ENCODE measurements at places on chromosomes 6 and 20.

DNA sequence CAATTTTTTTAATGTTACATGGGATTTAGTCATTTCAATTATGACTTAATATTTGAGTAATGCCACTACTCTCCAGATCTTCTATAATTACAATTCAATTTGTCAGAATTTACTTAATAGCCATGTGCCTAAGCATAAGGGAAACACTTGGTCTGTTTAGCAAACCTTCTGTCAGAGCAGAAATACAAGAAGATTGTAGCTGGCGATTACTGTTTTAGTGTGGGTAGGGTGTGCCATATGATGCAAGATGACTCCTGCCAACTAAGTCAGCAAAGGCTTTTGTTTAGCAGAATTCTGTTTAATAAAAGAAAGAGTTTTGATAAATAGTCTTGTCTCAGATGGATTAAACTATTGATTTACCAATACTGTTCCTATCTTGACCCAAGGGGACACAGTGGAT lies 455.4 kb downstream of the RNF144B start:
- no peak for DNase-seq

DNA sequence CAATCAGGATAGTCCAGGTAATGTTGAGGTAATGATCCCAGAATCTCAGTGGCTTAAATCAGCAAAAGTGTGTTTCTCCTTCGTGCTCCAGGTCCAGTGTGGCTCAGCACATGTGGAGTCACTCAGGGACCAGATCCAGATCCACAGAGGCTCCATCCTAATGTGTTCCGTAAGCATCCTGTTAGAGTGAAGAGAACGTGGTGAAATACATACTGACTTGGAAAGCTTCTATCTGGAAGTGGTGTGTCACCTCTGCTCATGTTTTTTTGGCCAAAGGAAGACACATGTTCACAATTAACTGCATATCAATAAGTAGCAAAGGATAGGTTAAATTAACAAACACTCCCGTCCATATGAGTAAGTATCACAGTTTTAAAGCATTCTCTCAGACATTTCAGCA lies 26.8 kb upstream of the PREP start:
- DNase-seq, result no peak

DNA sequence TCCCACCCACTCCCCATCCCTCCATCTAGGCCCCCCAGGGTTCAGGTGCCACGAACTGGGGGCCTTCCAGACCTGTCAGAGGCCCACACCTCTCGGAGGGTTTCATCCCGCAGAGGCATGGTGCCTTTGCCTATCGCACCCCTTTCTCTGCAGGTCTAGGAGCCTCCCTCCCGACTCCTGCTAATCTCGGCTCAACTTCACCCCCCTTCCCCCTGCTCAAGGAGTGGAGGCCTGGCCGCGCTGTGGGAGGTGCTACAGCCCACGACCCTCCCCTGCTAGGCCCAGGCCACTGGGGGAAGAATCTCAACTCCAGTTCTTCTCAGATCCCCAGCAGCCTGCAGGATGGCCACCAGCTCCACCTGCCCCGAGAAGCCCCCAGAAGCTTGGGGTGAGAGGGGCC lies at the start of gene TULP1:
TULP1 (minus strand) TSS at position 157 of the 400 bp plus-strand sequence; CDS start at position 119, 38 bp downstream.
- DNase-seq, result no peak

GRCh38 chr6:146289816-146290588 lies 253.6 kb upstream of the RAB32 start:
- no peak for DNase-seq

DNA sequence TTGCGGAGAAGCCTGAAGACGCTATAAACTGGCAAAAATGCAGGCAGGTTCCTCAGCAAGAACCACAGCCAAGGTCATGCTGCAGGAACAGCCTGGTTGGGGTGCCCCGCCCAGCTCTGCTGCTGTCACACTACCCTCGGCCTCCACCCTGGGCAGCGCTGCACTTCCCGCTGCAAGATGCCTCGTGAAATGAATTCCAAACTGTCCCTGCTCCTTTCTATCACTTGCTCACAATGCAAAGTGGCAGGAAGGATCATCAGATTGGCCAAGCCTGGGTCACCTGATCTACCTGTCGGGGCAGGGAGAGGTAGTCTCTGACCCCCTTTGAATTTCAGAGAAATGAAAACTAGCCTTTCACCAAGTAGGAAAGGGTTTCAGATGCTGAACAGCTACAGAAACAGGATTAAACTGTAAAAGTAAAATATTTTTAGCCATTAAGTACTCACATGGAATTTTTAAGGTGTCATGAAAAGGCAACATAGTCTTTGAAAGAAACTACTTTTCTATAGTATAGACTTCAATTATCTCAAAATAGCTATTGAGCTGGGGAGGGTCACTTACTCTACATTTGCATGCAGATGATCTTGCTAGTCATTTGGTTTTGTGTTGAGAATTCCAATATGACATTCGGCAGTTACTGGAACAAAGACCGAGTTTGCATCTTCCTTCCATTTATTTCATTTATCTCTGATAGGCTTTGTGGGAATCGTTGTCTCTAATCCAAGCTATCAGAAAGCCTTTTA lies 236.4 kb upstream of the ASCC3 start:
- DNase-seq, result no peak

DNA sequence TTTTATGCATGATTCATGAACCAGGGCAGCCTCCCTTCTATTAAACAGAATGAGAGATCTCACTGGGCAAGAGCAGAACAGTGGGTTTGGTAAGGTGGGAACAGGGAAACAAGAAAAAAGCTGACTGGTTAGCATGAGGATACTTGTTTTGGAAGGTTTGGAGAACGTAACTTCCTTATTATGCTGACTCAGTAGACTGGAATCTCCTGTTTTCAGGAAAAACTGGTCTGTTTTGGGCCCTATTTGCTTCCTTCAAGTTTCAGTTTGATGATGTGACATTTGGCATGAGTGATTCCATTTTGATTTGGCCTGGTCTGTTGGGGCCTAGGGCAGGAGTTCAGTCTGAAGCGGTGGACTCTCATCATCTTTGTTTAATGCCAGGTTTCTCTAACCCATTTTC lies 172.0 kb downstream of the MYLK4 start:
- DNase-seq, result no peak

- no peak for DNase-seq
Observed at GRCh38 chr6:152391179-152391880, 245.8 kb downstream of the SYNE1 start.

DNA sequence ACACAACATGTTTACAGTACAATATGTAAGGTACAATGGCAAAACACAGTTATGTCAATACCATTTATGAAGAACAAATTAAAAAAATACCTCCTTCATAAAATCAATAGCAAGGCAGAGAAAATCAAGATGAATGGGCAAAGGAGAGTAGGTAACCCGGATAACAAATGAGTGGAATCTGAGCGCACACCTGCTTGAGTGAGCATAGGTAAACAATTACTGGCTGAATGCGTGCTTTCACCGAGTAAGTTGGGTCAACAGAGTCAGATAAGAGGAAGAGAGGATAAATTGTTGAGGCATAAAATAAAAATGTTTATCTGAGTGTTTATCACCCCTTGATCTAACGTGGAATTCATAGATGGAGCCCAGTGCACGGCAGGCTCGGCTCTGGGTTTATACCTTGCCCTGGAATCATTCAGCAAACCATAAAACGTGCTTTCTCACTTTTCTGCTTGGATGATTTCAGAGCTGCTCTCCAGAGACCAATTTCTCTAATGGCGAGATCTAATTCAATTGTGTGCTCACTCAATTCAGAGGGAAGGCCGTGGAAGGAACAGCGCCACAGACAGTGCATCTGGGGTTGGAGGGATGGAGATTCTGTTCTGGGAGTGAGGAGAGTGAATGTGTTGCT lies 224.8 kb upstream of the MAP3K7 start:
- DNase-seq, result no peak

DNA sequence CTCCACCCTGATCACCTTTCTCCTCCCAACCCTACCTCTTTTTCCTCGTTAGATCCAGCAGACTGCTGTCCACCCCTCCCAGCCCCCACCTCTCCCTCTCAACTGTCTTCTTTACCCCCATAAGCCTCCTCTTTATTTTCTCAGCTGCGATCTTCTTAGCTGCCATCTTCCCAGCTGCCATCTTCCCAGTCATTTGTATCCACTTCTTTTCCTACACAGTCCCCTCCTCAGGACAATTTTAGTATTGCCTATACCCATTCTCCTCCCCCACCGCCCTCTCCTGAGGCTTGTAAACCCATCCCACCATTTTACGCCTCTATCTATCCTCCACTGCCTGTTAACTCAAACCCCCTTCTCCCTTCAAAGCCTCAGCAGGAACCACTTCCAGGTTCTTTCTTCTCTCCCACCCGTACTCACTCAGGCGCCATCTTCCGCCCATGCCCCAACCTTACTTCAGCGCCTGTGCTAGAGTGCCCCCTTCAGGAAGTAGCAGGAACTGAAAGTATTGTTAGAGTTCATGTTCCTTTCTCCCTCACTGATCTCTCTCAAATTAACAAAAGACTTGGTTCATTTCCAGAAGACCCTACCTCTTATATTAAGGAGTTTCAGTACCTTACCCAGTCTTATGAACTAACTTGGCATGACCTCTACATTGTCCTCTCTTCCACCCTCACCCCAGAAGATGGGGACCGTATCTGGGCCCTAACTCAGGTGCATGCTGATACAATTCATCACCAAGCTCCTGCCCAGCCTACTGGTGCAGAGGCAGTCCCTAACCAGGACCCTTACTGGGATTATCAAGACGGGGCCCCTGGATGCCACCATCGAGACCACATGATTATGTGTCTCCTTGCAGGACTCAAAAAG lies 236.0 kb downstream of the ADGRG6 start:
- no peak for DNase-seq

DNA sequence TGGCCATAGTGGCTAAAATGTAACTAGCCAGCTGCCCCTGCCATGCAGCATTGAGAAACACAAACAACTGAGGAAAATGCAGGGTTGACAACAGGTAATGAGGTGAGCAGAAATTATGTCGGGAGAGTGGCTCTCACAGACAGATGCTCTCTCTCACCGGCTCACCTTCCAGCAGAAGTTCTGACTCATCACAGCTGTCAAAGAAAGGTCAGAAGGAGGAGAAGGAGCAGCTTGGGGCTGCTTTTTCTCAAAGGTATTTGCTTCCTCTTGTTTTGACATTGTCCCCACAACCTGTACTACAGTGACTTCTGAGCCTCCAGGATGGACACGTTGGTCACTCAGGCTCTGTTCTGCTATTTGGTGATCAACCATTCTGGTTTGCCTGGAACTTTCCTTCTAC lies 190.5 kb upstream of the HEY2 start:
- no peak for DNase-seq

- no peak for DNase-seq
Observed at GRCh38 chr6:131980791-131981623, 29.8 kb upstream of the CCN2 start.

DNA sequence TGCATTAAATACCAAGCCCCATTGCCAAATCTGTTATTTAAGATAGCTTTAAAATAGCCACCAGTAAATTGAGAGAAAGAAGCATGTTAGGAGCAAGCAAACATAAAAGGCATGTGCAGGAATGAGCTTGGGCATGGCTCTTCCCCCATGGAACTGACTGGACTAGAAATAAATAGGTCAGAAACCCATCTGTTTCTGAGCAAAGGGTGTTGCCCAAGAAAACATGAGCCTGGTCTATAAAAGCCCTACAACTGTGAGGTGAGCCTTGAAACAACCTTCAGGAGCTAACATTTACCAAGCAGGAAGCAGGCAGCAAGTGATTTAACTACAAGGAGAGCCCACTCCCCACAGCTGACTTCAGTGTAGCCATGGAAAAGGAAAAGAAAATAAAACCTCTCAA lies 126.3 kb downstream of the C6orf118 start:
- DNase-seq, result no peak

DNA sequence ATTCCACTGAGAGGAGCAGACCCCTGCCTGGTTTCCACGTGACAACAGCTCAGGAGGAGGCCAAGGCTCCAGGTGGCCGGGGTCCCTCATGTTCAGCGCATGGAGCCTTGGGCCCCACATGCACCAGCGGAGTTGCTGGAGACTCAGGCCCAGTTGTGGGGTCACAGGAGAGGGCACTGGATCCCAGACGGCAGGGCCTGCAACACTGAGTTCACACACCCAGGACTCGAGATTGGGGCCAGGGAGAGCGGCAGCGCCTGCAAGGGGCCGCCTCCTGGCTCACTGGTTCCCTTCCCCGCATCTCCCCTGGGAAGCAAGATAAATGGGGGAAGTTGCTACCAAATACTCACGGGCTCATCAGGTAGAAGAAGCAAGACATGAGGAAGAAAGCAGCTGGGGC lies 348.1 kb downstream of the ZFAND3 start:
- no peak for DNase-seq

- DNase-seq, result no peak
Observed at GRCh38 chr20:10524643-10525042, 89.5 kb downstream of the SLX4IP start.

DNA sequence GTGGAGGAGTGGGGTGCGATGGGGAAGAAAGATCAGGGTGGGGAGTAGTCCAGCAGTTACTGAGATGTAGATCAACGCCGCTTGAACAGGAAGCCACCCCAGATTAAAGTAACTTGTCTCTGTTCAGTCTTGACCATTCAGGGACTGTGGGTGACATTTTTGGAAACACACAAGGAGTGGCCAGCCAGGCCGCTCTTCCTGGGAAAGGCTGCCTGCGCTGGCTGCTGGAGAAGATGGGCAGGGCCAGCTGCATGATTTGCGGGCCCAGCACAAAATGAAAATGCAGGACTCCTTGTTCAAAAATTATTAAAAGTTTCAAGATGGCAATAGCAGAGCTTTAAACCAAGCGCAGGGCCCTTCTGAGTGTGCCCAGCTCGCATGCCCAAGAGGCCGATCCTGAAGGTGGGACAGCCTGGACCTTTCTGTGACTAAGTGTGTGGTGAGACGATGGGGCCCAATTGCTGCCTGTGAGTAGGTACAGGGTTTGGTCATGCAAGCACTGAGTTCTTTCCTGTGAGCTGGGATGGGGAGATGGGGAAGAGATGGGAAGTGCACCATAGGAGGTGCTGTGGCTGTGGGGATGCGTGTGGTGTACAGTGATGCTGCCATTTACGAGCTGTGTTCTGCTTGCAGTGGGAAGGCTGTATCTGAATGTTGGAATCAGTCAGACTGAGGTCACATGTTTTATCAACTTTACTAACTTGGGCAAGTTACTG lies 51.3 kb downstream of the DAAM2 start:
- DNase-seq, result no peak

DNA sequence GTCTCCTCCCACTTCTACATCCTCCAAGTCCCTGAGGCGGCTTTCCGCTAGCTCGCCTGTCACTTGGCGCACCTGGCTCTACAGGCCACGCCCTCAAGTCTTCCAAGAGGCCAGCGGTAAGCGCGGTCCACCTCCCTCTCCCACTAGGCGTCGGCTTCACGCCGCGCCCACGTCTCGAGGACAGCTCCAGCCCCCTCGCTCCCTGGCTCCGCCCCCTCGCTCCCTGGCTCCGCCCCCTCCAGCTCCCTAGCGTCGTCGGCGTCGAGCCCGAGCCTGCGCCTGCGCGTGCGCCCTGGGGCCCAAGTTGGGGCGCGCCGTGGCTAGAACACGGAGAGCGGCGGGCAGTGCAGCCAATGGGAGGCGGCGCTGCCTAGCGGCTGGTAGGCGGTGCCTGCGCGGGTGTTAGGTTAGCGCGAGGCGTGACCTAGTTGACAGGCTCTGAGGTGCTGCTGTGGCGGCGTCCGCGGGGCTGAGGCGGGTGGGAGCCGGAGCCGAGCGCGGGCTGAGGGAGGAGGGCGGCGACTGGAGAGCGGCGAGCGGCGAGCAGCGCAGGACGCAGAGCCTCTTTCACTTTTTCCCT lies at the start of gene MACROD2:
MACROD2 (plus strand) TSS at position 431 of the 580 bp plus-strand sequence.
- peak; percentile 8 for DNase-seq
